Activated CD4-positive, alpha-beta T cell treated with anti-CD3 and anti-CD28 coated beads, Interleukin-2, amount 10 ng/mL, durations not matched to agents 24 days and 14 days (primary cell): ENCODE measurements at places on chromosomes 3 and 15. TPM values are rescaled to one million over a fixed set of nuclear protein-coding genes. Genes with fewer than 3 reads are reported as not detected.

Gene FBXO40
- not detected in 2 replicates for total RNA-seq

Gene AMIGO3
- total RNA-seq: 0.21 TPM in 1 of 2 replicates, not detected in the other

Gene OR5K2
- not detected in 2 replicates for total RNA-seq

Gene GUCA1C
- total RNA-seq: not detected in 2 replicates

- H3K36me3 ChIP-seq: peaks cover 1% of the 10 kb centered on the region
- H3K4me1 ChIP-seq: peaks cover 41% of the 10 kb centered on the region
- H3K27ac ChIP-seq: peak overlapping the region; percentile 84
- H3K27me3 ChIP-seq: no peaks in the 10 kb centered on the region
- peak; percentile 87 for DNase-seq
- peak overlapping the region; percentile 29 for H3K4me3 ChIP-seq
Measured at GRCh38 chr3:177337541-177338331, 140.5 kb upstream of the TBL1XR1 start.

DNA sequence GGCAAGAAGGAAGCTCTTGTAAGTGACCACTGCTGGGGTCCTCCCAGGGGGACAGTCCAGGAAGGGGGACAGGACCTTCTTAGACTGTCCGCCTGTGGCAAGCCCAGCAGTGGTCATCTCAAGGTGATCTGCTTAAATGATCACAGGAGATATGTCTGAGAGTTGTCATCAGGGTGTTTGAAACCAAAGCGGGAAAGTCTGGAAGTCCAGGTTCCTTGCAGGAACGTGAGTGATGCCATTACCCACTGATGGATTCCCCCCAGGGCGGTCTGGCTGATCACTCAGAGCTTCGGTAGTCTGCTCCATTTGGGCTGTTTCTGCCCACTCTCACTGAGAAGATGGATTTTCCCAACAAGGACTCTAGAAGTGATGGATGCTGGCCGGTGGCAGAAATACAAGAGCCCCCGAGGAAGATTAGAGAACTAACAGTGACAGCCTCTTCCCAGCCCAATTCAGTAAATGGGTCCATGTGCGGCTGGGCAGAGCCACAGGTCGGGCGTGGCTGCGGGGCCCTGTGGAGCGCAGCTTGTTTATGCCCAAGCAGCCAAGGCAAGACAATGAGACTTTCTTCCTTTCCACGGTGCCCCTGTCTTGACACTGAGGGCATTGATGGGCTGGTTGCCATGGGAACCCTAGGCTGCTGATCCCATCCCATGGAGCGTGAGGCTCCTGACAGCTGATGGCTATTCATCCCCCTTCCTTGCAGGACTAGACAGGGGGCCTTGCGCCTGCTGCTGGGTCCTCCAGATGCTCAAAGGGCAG lies 9.5 kb downstream of the PCSK6 start:
- no peak overlapping the region for H3K27ac ChIP-seq
- DNase-seq: no peak
- peaks cover 6% of the 10 kb centered on the region for H3K27me3 ChIP-seq
- no peaks in the 10 kb centered on the region for H3K36me3 ChIP-seq

- H3K27me3 ChIP-seq: no peaks in the 10 kb centered on the region
- peaks cover 11% of the 10 kb centered on the region for H3K36me3 ChIP-seq
- H3K4me3 ChIP-seq: no peak overlapping the region
- no peak overlapping the region for H3K27ac ChIP-seq
Measured at GRCh38 chr3:113498221-113499005, 16.5 kb downstream of the SPICE1 start.
